NCI-H1436 (cell line): ENCODE measurements at places on chromosomes 2 and 18.

DNA sequence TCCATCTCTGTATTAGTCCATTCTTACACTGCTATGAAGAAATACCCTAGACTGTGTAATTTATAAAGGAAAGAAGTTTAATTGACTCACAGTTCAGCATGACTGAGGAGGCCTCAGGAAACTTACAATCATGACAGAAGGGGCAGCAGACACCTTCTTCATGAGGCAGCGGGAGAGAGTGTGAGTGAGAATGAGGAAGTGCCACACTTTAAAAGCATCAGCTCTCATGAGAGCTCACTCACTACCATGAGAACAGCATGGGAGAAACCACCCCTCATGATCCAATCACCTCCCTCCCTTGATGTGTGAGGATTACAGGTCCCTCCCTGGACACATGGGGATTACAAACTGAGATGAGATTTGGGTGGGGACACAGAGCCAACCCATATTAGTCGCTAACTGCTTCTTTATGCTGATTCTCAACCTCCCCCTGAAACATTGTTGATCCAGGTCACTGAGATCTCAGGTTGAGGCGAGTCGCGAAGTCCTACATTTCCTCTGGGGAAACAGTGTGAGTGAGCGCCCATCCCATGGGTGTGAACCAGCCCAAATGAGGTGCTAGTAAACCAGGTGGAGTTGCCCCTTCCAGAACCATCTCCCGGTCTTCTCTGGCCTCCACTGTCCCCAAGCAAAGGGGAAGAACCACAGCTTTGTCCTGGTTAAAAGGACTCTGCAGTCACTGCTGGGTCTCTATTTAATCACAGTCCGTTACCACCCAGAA lies 123.8 kb downstream of the CAPN13 start:
- DNase-seq = no peak

- DNase-seq = no peak
Observed at GRCh38 chr18:11719050-11719449, 30.0 kb downstream of the GNAL start.

DNA sequence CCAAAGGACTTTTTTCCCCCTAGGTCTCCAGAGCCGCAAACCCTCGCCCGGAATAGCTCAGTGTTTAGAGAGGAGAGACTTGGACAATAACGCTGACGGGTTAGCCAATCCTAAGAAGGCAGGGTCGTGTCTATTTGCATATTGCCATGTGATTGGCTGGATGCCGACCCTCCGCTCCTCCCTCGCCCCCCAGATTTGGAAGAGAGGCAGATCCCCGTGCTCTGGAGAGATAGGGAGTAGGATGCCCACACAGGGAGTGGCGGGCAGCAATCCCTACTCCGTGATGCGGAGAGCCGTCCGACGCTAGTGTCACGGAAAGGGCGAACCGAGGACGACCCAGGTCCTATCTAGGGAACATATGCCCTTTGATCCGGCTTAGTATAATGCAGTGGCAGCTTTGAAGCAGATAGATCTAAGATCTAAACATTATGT lies 1.4 kb downstream of the WNT6 start:
- DNase-seq = peak; percentile 81

- DNase-seq = no peak
Observed at GRCh38 chr2:62727876-62728566, 22.5 kb downstream of the EHBP1 start.

DNA sequence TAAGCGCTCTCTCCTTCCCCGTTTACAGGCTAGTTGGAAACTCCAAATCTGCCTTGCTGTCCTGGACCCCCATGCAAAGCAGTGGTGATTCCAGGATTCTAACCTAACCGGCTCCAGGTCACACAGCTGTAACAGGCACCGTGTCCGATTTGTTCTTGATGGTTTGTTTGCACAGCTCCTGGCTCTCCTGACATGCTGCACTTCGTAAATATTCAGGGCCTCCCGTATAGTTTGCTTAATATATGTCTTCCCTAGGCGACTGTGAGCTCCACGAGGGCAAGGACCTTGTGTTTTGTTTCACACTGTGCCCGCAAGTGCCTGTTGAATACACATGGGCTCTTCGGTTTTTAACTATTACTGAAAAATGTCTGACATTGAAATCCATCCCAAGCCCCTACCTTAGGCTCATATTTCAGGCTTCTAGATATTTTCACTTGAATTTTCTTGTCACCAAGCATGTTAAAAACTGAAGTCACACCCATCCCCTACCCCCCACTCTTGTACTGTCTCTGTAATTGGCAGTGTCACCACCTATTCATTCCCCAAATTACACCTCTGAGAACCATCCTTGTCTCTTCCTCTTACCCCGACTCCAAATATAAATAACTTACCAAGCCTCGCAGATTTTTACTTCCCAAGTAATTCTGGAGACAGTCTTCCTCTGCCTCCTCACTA lies 1.0 kb upstream of the PUM2 start:
- DNase-seq = no peak

DNA sequence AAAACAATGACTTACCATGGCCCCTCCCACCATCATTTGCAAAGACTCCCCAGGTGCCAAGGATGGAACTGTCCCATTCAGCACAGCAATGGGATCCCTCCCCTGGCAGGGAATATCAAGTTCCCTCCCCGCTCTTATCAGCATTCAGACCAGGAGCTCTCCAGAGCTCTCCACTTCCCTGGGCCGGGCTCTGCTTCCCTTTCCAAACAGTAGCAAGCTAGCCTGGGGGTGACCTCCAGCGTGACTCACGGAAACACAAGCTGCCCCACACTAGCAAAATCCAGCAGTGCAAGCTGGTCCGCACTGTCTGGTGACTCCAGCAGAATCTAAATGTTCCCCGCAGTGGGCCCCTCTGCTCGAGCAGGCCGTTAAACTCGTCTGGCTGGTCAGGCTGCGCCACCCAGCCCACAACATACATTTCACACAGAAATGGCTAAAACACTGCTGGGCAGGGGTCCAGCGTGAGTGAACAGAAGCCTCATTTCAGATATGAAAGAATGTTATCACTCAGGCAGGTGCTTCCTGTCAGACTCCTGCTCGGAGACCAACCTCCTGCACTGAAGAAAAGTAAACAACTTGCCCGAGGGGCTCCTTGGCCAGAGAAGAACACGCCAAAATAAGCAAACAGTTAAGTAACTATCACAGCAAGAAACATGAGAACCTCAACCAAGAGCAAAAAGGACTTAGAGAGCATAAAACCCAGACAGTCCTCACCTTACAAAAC lies 33.9 kb downstream of the STAT1 start:
- DNase-seq = no peak

GRCh38 chr2:49858657-49859056 lies 704.3 kb upstream of the FSHR start:
- no peak for DNase-seq

GRCh38 chr2:182359027-182359989 lies 67.5 kb downstream of the PDE1A start:
- no peak for DNase-seq

DNA sequence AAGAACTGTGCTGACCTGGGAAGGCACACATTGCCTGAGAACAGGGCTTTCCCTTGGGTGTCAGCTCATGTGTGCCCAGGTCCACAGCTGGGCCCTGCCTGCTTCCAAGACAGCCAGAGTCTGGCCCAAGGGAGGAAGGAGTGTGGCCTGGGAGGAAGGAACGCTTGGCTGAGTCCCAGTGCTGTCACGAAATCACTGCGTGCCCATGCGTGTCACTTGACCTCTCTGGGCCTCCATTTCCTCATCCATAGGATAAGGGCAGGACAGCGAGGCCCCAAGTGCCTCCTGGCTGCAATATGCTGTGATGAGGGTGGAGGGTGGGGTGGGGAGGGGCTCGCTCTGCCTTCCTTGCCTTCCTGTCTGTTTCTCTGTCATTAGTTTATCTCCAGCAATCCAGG lies 642 bp upstream of the KCNK3 start:
- DNase-seq = no peak

DNA sequence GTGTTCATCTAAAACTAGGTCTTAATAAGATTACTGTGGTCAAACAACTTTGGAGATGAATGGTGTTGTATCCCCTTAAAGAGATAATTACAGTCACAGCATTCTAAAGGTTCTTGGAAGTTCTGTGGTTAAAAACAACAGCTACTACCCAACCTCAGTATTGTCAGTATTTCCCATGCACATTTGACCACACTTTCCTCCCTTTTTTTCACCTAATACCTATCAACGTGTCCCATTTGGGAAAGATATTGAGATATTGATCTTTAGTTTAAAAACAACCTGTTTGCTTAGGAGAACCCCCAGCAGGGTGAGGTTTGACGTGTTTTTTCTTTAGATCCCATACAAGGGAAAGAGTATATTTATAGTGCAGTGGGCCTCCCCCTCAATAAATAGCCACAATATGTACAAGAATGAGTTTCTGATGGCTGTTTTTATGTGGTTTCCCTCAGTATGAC lies 65.6 kb downstream of the WDR7 start:
- no peak for DNase-seq

- DNase-seq = no peak
Observed at GRCh38 chr2:196309691-196310090, 138.3 kb upstream of the STK17B start.

DNA sequence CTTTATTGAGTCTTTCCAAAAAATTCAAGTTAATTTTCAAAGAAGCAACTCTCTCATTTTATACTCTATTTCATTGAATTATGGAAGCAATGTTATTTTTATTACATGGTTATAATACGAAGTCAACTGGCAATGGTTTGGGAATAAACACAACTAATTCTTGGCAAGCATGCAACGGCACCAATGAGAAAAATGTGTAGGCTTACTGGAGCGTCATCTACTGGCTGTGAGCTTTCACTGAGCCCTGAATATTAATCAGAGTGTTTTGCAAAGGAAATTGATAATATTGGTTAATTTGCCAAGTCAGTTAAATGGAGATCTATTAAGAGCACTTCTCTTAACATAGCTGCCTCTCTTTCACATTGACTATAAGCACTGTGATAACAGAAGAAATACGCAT lies 163.9 kb downstream of the IKZF2 start:
- DNase-seq = no peak

- DNase-seq = no peak
Observed at GRCh38 chr2:152676461-152676860, 40.8 kb downstream of the PRPF40A start.

DNA sequence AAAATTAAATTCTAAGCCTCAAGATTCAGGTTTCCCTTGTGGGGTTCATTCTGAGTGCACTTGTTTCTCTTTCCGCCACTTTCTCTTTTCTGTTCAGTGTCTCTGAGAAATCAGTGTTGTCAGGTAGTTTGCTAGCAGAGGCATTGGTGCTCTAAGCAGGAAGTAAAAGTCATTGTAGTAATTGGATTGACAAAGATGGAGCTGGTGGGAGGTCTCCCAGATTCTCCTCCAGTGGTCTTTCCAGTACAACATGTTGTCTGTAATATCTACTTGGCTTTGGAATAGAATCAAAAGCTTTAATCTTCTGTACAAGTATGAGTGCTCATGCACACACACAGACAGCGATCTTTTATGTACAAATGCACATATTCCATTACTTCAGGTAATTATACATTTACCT lies 135.6 kb downstream of the KLHL14 start:
- DNase-seq = no peak

DNA sequence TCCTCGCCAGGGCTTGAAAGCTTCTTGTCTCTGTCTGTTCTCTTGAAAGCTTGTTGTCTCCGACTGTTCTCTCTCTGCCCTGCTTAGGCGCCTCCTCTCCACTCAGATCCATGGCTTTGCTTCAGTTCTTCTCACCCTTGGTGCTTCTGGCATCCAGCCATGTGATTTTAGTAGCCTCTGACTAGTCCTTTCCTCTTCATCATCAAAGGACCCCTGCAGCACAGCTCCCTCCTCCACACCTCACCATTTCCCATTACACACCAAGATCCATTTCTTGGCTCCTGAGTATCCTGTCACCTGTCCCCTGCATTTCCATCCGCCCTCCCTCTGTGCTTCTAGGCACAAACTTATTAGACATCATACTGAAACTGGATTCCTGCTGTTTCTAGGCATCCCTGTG lies 59.4 kb downstream of the ZNF236 start:
- DNase-seq = no peak

GRCh38 chr2:60158262-60158661 lies 395.2 kb downstream of the BCL11A start:
- DNase-seq = no peak

DNA sequence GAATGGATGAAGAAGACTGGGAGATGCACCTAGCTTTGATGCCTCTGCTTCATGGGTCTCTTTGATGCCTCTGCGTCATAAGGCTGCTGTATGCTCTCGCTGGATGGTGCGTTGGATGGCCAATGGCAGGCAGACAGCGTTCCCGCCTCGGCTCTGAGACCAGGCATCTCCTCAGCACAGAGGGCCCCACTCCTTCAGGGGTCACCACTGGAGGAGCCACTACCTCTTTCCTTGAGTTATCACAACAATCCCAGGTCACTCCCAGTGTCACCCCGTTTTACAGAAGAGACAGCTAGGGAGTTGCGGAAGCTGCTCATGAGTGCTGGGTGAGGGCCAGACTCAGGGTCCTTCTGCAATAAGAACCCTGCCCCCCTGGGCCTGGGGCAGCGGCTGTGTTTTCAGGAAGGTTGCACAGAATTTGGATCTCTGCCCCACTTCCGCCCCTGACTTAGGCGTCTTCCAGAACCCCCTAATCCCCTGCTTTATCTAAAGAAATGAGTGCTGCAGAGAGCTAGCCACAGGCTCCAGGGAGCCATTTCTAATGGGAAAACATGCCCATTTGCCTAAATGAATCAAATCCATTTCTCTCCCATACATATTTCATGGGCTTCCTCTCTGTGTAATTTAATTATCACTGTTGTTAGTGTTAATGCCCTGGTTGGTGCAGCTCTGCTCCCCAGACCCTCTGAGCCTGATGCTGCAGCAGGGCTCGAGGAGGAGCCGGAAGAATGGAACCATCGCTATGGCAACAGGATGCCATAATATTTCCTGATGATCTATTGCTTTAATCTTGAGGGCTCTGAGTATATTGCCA lies 131.8 kb upstream of the HS6ST1 start:
- no peak for DNase-seq

- no peak for DNase-seq
Observed at GRCh38 chr2:226122041-226122440, 677.6 kb downstream of the IRS1 start.

GRCh38 chr2:101442042-101442666 lies 32.8 kb downstream of the RFX8 start:
- no peak for DNase-seq

DNA sequence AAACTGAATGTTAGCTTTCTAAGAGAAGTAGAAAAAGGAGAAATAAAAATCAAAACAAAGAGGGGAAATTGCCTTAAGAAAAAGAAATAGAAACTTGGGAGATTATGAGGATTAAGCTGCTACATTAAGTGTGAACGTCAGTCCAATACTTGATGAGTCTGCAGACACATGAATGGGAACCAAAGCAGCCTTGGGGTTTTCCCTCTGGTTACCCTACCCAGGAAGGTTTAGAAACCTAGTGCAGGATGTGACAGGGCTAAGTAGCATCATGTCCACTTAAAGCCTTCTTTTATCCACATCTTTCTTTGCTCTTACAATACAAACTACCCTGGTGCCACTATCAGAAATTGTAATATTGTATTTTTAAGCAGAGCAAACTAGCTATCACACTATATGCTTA lies 22.3 kb downstream of the SLC35F5 start:
- DNase-seq = no peak

GRCh38 chr2:3642521-3643215 lies 15.3 kb upstream of the ALLC start:
- no peak for DNase-seq
